Stimulated activated CD4-positive, alpha-beta T cell treated with anti-CD3 and anti-CD28 coated beads, Interleukin-15, amount 100 ng/mL, for 24 hours (primary cell): ENCODE measurements at places on chromosomes 4 and X.
A peak's percentile ranks its signal among the peaks of the same experiment; 100 is the strongest.

DNA sequence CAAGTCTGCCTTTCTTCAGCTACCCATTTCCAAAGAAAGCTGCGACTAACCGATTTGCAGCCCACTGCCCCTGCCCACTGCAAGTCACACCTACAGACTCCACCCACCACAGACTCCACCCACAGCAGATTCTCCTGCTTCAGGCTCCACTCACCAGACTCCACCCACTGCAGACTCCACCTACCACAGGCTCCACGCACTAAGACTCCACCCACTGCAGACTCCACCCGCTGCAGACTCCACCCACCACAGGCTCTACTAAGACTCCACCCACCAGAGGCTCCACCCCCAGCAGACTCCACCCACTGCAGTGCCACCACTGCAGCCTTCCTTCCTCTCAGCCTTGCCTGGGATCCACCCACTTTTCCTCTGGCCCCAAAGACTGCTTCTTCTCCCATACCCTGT is 41.3 kb downstream of the ABLIM2 start:
- DNase-seq = peak; percentile 63

- peak; percentile 58 for DNase-seq
Measured at GRCh38 chr4:7876201-7876875, 63.3 kb downstream of the AFAP1 start.

GRCh38 chrX:13427441-13428052 is 107.7 kb upstream of the ATXN3L start:
- no peak for DNase-seq

DNA sequence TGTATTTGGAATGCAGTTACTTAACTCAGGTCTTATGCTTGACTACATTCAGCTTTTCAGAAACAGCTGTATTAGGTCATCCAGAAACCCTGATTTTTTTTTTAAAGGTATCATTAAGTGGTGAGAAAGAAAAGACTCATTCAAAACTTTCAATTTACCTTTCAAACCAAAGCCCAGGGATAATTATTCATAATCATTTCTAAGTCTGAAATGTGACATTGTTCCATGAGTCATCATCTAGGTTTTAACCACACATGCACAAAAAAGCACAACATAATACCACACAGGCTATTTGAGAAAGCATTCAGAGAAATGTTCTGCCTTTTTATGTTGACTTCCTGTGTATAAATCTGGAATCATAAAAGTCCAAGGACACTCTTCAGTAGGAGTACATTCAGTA is 288.2 kb downstream of the IL1RAPL2 start:
- no peak for DNase-seq

DNA sequence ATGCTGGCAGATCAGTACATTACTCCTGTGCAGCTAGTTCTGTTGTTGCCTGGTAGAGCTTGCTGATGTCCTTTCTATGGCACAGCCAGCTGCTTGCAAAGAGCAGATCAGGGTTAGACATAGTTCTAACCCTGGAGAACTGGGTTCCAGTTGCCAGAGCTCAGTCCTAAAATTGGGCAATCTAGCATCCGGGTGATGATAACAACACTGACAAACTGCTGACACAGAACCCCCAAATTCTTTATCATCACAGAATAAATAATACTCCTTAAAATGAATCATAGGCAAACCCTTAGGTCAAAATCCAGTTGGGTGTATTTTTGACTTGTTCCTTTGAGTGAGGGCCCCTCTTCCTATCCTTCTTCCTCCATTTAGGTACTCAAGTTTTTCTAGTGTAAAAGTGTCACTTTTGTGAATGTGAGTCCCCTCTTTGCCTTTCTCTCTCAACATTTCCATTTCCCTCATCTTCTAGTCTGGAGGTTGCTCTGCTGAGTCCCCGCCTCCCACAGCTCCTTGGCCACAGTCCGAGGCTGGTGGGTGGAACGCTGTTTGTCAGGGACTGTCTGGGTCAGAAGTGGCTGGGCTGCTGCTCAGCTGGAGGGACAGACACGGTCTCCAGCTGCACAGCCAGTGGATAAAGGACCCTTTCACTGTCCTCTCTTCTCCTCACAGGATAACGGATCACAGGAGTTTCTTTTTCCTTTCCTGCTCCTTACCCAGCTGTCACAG is 93.6 kb upstream of the RASGEF1B start:
- DNase-seq = no peak

- DNase-seq = no peak
Measured at GRCh38 chrX:15098505-15098904, 171.4 kb downstream of the ASB9 start.

DNA sequence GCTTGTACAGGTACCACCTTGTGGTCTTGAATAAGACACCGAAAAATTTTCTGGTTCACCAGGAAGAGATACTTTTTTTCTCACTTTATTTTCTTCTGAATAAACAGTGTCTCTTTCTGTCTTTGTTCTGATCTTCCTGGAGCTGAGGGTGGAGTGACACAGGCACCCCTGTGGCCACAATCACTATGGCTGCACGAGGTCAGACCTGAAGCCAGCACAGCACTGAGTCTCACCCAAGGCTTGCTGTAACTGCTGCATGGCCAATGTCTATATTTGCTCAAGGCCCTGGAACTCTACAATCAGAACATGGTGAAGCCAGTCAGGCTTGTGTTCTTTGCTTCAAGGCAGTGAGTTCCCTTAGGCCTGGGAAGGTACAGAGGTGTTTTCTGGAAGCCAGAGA is 87.2 kb downstream of the GPR174 start:
- no peak for DNase-seq

GRCh38 chr4:186920483-186920882 is 196.8 kb upstream of the FAT1 start:
- DNase-seq = no peak

DNA sequence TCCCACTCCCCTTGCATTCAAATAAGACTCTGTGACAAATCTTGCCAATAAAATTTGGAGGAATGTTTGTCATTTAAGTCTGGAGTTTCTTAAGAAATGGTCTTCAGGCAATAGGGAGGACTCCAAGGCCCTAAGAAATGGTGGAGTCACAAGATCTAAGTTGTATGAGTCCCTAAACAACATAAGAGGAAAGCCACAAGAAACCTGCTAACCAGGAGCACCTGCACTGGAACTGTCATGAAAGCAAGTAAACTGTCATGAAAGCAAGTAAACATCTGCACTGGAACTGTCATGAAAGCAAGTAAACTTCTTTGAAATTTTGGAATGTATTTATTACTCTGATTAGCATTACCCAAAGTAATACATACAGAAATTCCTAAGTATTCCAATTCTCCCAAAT is 3.5 kb downstream of the CNOT6L start:
- DNase-seq = no peak

GRCh38 chr4:180669680-180670079 is 1573.5 kb upstream of the TENM3 start:
- no peak for DNase-seq

DNA sequence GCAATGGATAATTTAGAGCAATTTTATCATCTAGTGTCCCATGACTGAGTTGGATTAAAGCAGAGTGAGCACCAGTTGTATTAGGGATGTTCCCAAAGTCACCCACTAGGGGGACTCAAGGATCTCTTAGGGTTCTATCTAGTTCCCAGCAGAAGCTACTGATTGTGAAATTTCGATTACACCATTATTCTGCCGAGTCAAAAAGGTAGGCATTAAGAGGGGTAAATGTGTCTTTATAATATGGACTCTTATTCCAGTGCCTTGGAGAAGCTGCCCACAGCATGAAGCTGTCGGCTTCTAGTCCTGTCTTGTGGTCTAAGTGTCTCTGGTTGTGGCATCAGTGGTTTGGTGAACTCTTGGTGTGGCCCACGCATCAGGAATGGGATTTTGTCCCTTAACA is 53.3 kb downstream of the RGS12 start:
- DNase-seq = peak; percentile 52

- DNase-seq = no peak
Measured at GRCh38 chrX:23902419-23902818, 5.3 kb downstream of the APOO start.

DNA sequence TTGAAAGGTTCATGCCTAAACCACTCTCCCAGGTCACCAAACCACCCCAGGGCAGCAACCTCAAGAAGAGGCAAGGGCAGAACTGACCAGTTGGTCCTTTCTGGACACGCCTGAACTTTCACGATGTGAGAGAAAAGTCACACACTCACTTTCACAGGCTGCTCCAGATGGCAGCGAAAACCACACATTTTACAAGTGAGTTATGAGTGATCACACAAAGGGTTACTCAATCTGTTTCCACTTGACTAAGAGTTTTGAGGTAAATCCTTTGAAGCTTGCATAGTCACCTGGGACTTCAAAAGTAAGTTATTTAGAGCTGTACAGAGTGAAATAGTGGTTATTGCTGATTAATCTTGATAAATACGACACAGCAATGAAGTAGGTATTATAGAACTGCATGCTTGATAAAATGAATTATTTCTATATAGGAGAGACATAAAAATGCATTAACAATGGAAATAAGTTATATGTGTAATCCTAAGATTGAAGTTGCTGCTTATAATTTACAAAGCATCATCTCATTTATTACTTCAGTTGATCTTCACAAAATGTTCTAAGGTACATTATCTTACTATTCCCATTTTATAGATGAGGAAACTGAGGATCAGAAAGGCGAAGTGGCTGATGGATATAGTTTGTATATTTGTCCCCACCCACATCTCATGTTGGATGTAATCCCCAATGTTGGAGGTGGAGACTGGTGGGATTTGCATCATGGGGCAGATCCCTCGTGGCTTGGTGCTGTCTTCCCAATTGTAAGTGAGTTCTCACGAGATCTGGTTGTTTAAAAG is 103.0 kb upstream of the KLF3 start:
- DNase-seq = peak; percentile 40

DNA sequence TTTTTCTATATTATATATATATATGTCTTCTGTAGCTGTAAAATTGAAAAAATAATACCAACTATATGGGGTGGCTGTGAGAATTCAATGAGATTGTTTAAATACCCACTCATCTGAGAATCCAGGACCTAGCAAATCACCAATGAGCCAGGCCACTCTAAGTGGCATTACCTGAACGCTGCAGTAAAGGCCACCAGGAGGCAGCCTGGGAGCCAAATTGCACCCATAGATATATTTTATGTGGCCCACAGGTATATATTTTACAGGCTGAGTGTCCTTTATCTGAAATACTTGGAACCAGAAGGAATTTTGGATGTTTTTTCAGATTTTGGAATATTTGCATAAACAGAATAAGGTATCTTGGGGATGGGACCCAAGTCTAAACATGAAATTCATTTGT is 58.2 kb upstream of the C4orf50 start:
- peak; percentile 12 for DNase-seq

DNA sequence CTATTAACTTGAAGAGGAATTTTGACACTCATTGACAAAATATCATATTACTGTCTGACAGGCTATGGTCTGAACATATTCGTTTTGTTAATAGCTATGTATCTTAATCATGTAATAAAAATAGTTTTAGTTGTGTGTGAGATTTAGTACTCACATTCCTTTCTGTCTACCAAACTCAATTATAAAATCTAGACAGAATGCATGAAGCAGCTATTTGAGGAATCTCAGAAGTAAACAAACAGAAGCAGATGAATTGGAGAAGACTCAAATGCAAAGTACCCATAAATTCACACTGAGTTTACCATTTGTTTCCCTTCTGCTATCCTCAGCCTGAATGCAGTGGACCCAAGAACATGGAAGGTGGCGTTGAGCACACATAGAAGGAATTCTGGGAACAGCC is 841.6 kb upstream of the AADAT start:
- DNase-seq = no peak

DNA sequence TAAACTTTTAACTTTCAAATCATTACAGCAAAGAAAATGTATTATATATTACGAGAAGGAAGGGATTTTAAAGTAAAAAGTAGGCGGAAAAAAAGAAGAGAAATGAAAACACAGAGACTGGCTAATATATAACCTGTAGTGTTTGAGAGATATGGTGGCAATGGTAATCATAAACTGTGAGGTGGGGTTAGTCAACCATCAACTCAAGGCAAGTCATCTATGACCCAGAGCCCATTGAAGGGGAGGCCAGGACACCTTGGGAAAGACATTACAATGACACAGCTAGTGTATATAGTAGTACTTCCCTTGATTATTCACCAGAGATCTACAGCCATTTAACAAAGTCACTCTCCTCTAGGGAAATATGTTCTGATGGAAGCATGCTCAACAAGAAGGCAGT is 423.9 kb upstream of the PITX2 start:
- DNase-seq = no peak

DNA sequence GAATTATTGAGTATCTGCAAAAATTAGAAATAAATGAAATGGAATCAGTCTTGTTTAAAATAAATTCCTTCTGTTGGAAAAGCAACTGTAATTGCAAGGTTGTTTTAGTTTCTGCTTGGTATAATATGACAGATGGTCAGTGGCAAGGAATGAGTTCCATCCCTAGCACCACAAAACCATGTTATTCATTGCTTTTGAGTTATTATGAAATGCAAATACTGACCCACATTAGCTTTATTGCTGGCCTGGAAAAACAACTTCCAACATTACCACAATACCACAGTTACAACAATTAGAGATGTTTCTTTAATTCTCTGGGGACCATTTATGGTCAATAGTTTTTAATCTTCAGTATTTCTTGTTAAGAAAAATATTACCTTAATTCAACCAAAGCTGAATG is 194.4 kb downstream of the TMA16 start:
- no peak for DNase-seq

- peak; percentile 81 for DNase-seq
Measured at GRCh38 chr4:87073199-87074120, 138.6 kb downstream of the AFF1 start.

DNA sequence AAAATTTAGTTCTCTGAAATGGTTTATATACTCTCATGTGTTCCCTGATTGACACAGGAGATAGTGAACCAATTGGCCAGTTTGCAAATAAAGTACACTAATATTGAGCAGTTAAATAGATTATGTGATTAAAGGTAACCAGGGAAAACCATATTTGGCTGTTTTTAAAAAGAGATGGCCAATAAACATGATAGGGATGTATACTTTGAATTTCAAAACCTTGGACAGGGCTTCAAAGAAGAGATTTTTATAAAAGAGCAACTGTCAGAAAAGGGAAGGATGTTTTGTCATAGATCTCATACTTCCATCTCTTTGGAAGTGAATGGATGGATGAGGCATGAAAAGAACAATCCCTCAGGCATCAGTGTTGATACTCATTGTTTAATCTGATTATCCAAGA is 825.3 kb downstream of the STIM2 start:
- no peak for DNase-seq
